Kidney epithelial cell (primary cell): ENCODE measurements at places on chromosomes 6 and 20. TPM values are rescaled to one million over a fixed set of nuclear protein-coding genes. Genes with fewer than 3 reads are reported as not detected.

TREM2 gene
- not detected in 2 replicates for total RNA-seq

SHLD1 gene
- 1.3 and 1.6 TPM in 2 replicates for total RNA-seq

CRIP3 gene
- 0.67 TPM in 1 of 2 replicates, not detected in the other for total RNA-seq

BTN1A1 gene
- total RNA-seq: not detected in 2 replicates

SRMS gene
- total RNA-seq: 0.48 TPM in 1 of 2 replicates, not detected in the other

CCN2 gene
- total RNA-seq: 172 and 194 TPM in 2 replicates

HNF4A gene
- total RNA-seq: not detected in 2 replicates

- no peak for DNase-seq
Measured at GRCh38 chr6:165694296-165694695, 31.3 kb upstream of the PDE10A start.

DNA sequence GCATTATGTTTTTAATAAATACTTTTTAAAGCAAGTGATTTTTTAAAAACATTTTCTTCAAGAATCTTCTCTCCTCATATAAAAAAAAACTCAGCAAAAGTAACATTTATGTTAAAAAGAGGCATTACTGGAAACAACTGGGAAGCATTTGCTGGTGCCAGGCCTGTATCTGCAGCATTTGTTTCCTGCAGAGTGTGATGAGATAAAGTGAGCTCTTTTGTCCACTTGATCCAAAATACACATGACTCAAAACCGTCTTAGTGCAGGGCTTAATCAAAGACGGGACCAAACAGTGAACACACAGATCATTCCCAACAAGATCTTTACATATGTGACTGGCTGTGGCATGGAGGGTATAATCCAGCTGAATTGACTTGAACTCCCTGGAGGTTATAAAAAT, 28.3 kb upstream of the RIPPLY2 start:
- no peak for DNase-seq

DNA sequence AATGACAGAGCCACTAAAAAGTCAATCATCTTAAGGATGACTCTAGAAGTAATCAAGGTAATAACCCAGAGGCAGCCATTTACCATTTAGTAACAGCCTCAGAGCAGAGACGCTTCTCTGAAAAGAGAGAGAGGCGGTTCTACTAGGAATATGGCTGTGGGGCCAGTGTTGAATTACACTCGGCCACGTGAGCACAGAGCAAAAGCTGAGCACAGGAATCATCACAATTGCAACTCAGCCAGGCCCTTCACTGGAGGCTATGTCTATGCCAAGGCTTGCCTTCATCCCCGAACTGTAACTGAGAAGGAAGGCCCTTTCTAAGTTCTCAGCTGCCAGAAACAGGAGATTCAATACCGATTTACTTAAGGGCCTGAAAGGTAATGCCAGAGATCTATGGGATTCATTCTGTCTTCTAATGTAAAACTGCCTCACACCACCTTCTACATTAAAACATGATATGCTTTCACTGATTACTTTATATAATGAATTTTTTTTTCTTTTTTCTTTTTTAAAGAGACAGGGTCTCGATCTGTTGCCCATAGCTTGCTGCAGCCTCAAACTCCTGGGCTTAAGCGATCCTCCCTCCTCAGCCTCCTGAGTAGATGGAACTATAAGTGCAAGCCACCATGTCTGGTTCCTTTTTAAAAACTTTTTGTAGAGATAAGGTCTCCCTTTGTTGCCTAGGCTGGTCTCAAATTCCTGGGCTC, 67.6 kb downstream of the NUDT3 start:
- no peak for DNase-seq

- DNase-seq: no peak
Measured at GRCh38 chr6:166221040-166221439, 53.4 kb upstream of the TBXT start.

GRCh38 chr6:29864037-29864810, 36.6 kb downstream of the HLA-G start:
- DNase-seq: no peak

- DNase-seq: no peak
Measured at GRCh38 chr20:4040283-4041179, 25.2 kb upstream of the RNF24 start.

DNA sequence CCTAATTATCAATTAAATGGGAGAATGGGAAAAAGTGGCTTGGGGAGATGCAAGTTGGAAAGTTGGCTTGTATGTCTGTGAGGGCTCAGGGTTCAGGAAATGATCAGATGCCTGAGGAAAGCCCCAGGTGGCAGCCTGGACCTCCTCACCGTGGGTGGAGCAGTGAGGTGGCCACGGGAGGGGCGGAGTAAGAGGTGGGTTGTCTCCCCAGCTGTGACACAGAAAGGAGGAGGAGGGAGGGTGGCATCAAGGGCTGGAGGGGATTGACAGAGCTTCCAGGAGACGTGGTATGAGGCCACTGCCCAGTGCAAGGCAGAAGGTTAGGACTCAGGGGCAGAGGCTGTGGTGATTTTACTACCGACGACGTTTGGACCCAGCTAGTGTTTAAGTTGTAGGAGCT, 672.2 kb downstream of the PRKN start:
- DNase-seq: no peak

DNA sequence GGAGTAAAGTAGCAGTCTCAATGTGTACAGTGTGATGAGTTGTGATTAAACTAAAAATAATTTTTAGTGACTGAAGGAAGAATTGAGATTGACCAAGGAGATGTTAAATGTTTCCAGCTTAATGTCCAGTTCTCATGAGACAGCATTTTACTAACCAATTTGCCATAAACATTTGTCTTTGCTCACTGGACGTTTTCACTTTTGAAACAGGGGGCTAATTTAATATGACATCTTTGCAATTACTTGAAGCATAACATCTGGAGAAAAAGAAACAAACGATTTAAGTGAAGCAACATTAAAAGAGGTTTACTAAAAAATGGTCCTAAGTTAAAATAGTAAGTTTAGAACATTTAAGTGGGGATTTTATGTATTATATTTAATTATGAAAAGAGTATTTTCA, 443.8 kb downstream of the BCKDHB start:
- DNase-seq: no peak

- DNase-seq: no peak
Measured at GRCh38 chr6:104754788-104755409, 104.8 kb downstream of the HACE1 start.

DNA sequence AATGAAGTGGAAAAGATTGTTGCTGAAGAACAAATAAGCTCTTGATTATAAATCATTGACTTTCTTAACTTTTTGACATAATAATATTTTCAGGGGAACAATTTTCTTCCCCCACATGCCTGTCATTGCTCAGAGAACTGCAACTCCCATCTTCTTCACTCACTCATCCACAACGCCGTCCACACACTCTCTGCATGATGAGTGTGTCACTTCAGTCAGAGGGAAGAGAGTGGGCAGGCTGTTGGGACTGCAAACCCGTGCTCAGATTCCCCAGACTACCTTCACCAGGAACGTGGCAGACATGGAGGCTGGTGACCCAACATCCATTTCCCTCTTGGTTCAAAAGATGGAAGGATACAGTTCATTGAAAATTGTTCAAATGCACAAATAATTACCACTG, 650.8 kb downstream of the PRKN start:
- DNase-seq: no peak

- no peak for DNase-seq
Measured at GRCh38 chr6:52361945-52362442, at the start of gene PAQR8. Gene PAQR8 (plus strand): TSS chr6:52362151. CDS start chr6:52403214, 41,063 bp downstream.

DNA sequence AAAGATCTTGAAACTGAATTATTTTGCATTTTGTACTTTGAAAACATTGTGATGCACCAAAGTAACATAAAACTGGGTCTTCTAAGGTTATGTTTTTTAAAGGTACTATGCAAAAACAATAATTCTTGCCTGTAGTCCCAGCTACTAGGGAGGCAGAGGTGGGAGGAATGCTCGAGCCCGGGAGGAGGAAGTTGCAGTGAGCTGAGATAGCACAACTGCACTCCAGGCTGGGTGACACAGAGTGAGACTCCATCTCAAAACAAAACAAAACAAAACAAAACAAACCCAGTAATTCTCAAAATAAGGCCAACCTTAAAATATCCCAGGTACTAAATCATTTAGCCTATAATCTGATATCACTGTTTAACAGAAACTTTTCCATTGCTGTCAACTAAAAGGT, 269.6 kb downstream of the KHDC1L start:
- DNase-seq: no peak

DNA sequence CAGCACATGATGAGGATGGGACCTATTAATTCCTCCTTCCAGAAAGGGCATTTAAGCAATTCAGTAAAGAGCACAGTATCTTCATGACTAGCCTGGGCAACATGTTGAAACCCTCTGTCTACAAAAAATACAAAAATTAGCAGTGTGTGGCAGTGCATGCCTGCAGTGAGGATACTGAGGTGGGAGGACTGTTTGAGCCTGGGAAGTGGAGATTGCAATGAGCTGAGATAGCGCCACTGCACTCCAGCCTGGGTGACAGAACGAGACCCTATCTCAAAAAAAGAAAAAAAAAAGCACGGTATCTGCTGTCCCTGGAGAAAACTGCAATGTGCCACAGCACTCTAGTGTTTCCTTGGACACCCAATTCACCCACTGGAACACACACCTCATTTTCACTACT, 18.4 kb downstream of the SAMD3 start:
- no peak for DNase-seq

GRCh38 chr6:115882174-115882573, 178.5 kb downstream of the FRK start:
- DNase-seq: no peak

DNA sequence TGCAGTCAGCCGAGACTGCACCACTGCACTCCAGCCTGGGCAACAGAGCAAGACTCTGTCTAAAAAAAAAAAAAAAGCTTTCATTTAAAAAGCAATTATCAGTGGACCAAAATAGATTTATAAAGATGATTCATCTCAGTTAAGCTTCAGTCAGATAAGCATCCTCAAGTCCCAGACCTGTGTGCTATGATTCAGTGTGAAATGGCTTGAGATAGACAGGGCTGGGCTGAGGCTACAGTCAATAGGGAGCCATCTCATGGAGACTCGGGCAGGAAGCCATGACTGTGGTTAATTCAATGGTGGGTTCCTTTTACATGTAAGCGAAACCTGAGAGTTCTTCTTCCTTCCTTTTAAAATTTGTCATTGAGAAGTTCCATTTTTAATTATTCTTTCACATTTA, 276.0 kb downstream of the TFAP2A start:
- DNase-seq: no peak

GRCh38 chr6:146277142-146277541, 248.3 kb downstream of the GRM1 start:
- DNase-seq: no peak

DNA sequence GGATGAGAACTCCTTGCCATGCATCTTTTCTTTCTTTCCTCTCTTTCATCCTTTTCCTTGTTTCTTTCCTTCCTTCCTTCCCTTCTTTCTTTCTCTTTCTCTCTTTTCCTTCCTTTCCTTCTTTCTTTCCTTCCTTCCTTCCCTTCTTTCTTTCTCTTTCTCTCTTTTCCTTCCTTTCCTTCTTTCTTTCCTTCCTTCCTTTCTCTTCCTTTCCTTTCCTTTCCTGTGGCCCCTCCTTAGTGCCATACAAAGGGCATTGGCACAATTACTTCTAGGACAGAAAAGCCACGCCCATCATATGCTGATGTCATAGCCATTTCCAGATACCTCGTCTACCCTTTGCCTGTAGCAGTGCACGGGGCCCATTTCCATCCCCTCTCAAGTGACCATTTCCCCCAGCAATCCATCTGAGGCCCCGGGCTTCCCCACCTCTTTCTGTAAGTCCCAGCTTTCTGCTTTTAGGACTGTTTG, 2.2 kb upstream of the CENPB start:
- no peak for DNase-seq

- no peak for DNase-seq
Measured at GRCh38 chr6:24640166-24640565, 5.8 kb downstream of the KIAA0319 start.

GRCh38 chr20:23291575-23292240, 58.9 kb upstream of the NXT1 start:
- no peak for DNase-seq
